Midbrain (tissue), 1 donor: ENCODE measurements at places on chromosomes 5 and 9.
A peak's percentile ranks its signal among the peaks of the same experiment; 100 is the strongest.

DNA sequence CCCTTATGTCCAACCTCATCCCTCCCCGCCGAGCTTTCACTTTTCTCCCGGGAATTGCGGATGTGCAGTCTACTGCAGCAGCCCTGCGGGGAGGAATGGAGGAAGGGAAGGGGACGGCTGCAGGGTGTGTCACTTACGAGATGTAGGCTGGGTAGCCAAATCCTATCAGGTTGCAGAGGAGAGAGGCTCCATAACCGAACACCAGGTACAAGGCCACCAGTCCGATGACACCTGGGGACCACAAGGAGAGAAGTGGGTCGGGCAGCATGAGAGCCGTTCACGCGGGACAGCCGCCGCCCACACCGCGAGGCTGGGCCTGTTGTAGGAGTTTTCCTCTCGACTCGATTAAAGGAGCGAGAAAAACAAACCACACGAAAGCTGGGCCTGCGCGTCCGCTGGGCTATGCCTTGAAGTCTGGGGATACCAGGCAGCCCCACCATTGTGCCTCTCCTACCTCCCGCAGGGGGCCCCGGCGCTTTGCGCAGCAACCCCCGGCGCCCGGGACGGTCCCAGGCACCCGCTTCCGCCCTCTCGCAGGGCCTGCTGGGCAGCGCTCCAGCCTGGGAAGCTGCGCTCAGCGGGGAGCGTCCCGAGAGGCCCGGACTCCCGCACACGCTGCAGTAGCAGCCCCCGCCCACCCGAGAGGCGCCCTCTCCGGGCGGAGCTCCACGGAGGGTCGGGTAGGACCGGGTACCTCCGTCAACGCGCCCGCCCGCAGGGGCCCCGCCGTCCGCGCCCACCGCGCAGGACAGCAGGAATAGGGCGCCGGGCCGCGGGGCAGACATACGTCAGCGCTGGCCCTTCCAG is 798 bp downstream of the REEP5 start:
- peak; percentile 75 for DNase-seq

DNA sequence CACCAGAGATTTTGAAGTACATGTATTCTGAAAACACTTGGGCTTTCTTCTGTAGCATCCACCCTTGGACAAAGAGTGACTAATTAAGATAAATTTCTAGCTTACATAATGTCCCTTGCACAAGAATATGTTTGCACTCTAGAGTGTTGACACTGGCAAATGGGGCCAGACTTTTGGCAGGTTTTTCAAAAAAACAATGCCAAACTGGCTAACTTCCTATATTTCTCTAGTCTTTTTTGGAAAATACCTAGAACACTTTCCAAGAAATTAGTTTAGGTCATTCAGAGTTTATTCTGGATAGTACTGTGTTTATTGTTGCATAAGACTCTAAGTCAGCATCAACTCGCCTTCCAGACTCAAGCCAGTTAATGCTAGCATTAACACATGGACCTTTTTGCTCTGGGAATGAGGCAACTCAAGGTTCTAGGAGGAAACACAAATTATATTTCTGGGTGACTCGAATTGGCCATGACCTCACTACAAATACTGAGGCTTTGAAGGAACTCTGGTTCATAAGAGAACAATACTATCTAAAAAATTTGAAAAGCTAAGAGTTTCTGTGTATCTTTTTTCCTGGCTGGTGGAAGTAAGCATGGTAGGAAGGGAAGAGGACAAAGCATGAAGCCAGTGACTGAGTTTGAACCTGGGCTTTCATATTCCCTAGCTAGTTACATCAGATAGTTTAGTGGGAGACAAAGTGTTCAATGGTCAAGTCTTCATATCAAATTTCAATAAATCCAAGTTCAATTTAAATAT is 101.6 kb downstream of the NREP start:
- DNase-seq = peak; percentile 30

DNA sequence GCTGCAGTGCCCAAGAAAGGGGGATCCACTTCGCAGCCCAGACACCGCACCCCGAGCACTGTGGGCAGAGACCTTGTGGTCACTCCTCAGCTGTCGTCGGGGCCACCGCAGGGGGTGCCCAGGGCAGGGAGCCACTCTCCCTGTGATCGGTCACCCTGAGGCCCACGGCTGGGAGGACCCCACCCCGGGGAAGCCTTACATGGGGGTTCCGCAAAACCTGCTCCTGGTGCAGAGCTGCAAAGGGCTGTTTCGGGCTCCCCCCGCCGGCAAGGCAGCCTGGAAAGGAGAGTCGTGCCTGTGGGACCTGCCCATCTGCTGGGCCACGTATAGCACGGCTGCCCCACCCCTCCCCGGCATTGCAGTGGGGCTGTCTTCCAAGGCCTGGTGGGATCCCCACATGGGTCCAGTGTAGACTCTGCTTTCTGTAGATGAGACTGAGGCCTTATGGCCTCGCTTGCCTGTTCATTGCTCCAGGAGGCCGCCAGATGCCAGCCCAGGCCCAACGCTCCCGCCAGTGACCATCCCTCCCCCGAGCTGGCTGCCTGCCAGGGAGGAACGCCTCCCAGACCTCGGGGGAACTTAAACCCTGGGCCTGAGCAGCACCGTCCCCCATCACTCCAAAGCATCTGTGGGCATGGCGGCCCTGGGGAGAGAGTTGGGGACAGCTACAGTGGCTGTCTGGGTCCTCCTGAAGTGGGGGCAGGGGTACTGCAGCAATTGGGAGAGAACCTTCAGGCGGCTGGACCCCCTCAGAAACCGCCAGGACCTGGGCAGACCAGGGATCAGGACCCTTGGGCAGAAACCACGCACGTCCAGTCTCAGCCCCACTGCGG is 1.6 kb upstream of the DNLZ start:
- DNase-seq = no peak

GRCh38 chr5:112533362-112533761 is 114.3 kb upstream of the EPB41L4A start:
- no peak for DNase-seq

- no peak for DNase-seq
These were observed 87.6 kb downstream of the COL23A1 start for GRCh38 chr5:178502401-178503100.
